ENCODE measurements at places on chromosomes 7 and 10.

DNA sequence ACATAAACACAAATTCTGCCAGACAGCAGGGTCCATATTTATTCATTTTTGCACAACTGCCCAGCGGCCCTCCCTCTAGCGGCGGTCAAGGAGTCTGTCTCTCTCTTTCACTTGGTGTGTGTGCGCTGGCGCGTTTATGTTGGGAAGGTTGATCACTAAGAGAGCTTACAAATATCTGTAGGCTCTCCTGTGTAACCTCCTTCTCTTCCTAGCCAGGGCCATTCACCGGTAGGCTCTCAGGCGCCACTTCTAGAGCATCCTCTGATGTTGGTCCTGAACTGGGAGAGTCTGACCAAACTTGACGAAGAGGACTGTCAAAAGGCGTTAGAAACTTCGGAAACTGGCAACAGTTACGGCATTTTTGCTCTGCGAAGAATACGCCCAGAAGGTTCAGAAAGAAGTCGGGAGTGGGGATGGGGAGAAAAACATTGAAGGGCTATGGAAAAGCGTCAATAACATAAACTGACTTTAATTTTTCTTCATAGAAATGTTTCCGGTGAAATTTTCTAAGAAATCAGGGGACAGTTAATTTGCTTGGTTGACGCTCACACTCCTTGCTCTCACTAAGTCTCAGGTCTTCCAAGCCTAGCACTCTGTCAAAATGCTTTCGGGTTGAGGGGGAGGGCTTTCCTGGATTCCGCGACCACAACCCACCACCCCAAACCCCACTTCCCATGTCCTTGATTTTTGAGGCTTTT lies 731.1 kb downstream of the ZWINT start:
- no peak for DNase-seq

GRCh38 chr10:18619016-18619415 lies 32.4 kb downstream of the NSUN6 start:
- DNase-seq = no peak

DNA sequence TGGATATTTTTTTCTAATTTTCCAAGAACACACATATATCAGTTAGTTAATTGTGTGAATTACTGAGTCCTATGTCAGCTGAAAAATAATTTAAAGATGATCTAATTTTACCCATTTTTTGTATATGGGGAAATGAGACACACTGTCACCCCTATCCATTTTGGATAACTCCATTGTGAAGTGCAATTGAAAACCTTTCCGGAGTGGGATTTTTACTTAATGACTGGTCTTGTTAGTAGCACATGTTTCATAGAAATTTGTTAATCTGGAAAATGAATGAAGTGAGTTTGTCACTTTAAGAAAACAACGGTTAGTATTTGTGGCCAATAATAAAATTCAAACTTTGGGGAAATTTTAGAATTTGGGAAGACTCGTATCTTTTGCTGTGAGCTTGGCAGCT lies 2.0 kb downstream of the GARS1 start:
- no peak for DNase-seq

- no peak for DNase-seq
These were observed 20.3 kb upstream of the CD36 start for GRCh38 chr7:80618096-80618495.

DNA sequence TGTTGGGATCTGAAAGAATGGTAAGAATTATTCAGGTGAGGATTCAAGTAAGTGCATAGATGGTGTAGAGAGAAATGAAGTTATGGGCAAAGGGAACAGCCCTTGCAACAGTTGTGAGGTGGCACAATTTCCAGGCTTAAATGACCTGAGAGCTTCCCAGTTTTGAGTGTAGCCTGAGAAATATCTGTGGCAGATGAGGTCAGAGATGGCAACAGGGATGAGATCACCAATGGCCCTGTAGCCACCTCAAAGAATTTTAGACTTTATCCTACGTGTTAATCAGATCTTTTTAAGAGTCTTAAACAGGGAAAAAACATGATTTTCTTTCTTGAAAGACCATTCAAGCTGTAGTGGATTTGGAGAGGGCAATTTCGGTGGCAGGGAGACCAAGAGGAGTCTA lies 1.9 kb upstream of the NRF1 start:
- no peak for DNase-seq

DNA sequence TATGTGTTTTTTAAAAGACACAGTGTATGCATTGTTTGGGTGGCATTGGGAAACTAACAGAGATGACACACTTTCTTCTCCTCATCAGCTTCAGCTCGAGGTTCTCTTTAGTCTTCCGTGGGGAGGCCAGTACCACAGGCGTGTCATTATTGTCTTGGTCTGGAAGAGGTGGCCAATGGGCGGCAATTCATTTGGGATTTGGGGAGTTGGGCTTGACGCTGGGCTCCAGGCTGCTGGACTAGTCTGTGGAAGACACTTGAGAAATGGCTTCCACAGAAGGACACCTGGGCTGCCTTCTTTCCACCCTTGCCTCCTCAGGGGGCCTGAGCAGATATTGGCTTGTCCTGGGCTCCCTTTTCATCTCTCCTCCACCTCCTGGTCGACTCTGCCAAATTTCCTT lies 192.2 kb downstream of the SH2D4B start:
- no peak for DNase-seq

GRCh38 chr7:16660702-16661464 lies 14.9 kb downstream of the BZW2 start:
- no peak for DNase-seq

All from effector CD8-positive, alpha-beta T cell (primary cell).